Left colon (tissue), 2 donors: ENCODE measurements at places on chromosomes 13 and 19. TPM values are rescaled to one million over a fixed set of nuclear protein-coding genes. Genes with fewer than 3 reads are reported as not detected.
A peak's percentile ranks its signal among the peaks of the same experiment; 100 is the strongest.

- no peak for DNase-seq
Measured at GRCh38 chr13:91574766-91575165, 176.3 kb downstream of the GPC5 start.

DNA sequence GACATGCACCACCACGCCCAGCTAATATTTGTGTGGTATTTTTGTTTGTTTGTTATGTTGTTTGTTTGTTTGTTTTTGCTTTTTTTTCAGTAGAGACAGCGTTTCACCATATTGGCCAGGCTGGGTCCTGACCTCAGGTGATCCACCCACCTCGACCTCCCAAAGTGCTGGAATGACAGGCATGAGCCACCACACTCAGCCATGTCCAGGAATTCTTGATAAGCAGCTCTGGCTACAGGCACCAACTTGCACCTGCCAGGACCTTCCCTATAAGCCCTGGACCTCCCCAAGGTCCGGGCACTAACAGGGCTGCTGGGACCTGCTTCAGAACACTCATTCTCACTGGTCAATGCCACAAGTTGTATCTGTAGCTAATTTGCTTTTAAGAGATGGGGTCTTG lies 48.7 kb downstream of the TINCR start:
- no peak for DNase-seq

DNA sequence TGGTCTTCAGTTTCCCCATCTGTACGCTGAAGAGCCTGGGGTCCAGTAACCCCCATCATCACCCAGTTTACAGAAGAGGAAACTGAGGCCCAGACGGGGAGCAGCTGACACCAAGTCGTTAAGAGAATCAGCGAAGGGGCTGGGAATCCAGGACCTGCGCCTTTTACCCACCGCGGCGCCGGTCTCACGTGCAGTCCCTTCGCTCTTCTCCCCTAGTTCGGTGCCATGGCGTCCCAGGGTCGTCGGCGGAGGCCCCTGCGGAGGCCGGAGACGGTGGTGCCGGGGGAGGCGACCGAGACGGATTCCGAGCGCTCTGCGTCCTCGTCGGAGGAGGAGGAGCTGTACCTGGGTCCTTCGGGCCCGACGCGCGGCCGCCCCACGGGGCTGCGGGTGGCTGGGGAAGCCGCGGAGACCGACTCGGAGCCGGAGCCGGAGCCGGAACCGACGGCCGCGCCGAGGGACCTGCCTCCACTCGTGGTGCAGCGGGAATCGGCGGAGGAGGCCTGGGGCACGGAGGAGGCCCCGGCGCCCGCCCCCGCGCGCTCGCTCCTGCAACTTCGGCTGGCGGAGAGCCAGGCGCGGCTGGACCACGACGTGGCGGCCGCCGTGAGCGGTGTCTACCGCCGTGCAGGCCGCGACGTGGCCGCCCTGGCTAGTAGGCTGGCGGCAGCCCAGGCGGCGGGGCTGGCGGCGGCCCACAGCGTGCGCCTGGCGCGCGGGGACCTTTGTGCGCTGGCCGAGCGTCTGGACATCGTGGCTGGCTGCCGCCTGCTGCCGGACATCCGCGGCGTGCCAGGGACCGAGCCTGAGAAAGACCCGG lies 698 bp downstream of the BLOC1S3 start:
- DNase-seq = peak; percentile 60

GRCh38 chr19:43768273-43769050 lies 12.3 kb downstream of the KCNN4 start:
- no peak for DNase-seq

The ZNF543 gene
- 2.8 TPM for total RNA-seq

The POU2F2 gene
- total RNA-seq = 3.8 TPM

The LILRA6 gene
- total RNA-seq = 1.1 TPM
